Omental fat pad (tissue), 4 donors: ENCODE measurements at places on chromosomes 6 and 20.

DNA sequence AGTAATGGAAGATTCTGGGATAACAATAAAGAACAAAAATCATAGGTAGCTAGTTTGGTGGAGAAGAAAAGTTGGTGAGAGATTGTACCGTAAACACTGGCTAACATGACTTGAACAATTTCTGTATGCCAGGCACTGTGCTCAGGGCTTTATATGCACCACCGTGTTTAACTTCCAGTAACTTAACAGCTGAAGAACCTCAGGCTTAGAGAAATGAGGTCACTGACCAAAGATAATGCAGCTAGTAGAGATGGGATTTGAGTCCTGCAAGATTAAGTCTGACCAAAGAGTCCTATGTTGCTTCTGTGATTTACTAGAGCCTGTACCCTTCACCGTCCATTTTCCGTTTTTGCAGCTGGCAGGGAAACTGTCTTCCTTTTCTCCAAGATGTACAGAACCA, 2.7 kb downstream of the CSTF1 start:
- no peak for DNase-seq

- no peak for DNase-seq
Measured at GRCh38 chr20:62326559-62326958, 23.8 kb downstream of the ADRM1 start.

DNA sequence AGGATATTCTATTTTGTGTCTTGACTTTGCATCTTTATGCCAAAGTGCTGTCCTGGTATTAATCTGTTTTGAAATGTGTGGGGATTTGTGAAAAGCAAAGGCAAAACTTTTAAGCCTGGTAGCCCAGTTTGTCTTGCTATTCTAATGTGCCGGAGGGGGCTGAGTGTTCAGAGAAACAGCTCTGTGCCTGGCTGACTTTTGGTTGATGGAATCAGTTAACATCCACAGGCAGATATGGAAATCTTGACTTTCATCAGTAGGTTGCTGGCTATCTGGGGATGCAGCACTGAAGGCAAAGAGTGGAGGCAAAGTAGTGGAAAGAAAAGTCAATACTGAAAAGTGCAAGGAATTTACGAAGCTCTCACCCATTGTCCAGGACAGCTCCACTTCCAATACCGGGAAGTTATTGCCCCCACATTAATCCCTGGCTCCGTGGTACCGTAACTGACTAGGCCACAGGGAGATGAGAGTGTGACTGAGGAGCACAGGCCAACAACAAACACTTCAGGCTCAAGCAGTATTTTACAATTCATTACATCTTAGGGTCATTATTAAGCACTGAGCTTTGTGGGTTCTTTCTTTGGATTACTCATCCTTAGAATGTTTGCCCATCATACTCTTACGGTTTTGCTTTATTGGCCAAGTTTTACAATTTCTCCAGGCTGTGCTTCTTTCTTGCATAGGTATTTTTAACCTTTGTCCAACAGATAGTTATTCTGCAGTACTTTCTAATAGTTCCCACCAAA, 164.6 kb downstream of the MTFR2 start:
- DNase-seq: no peak

DNA sequence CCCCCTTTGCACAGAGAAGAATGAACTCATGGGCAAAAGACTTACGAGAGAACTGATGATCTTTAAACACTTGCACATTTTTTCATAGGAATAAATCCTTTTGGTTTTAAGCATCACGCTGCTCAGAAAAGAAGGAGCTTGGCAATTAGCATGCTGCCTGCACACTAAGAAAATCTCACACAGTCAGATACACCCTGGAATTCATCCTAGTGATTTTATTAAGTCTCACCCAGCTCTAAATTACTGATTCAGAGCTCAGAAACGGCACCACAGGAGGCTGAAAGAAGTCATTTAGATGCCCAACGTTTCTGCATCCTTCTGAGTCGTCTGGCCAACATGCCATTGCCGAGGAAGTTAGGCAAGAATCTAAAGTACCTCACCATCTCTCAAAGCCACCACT, 18.0 kb upstream of the NRSN1 start:
- no peak for DNase-seq

DNA sequence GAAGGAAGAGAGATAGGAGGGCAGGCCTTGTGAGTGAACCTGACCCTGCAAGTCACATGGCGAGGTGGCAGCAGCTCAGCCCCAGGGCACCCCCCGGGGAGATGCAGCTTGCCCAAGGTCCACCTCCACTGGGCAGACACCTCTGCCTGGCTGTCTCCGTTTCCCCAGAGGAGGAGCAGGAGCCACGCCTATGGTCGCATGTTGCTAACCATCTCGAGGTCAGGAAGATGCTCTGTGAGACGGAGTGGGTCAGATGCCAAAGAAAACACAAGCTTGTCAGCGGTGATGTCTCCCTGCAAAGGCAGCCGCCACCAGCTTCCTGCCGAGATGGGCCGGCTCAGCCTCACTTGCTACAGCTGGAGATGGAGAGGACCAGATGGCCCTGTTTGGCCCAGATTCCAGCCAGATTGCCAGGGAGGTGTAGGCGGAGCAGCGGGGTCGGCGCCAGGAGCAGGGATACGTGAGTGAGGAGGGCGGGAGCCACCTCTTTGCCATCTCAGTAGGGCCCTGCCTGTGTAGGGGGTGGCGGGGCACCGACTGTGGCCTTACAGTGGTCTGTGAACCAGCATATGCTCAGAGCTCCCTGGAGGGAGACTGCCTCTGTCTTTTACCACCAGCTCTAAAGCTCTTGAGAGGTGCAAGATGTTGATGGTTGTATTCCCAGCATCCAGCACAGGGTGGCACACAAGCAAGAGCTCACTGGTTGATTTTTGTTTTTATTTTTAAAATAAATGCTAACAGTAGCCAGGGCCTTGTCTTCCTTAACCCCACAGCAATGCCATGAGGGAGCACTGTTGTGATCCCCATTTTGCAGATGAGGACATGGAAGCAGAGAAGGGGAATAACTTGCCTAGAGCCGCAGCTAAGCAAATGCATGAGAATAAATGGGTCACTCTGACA, 42.9 kb upstream of the FAM83D start:
- DNase-seq: no peak

- DNase-seq: no peak
Measured at GRCh38 chr6:138765896-138766655, 7.5 kb upstream of the CCDC28A start.

GRCh38 chr6:90502866-90503407, 83.9 kb downstream of the MAP3K7 start:
- no peak for DNase-seq

- DNase-seq: no peak
Measured at GRCh38 chr20:8464368-8464767, 332.3 kb downstream of the PLCB1 start.

DNA sequence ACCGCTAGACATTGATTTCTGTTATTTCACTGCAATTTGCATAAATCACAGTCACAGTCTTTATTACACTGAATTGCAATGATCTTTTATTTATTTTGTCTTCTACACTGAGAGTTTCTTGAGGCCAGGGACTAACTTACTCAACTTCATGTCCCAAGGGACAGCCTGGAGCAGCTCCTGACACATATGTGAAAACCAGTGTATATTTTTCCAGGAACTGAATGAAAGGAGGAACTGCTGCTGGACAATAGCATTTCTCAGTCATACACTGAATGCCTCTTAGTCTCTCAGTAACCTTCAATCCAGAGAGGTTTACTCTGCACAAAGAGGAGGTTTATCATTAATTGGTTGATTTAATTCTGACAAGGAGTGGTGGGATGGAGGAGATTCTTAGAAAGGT, 5.9 kb downstream of the F13A1 start:
- no peak for DNase-seq

DNA sequence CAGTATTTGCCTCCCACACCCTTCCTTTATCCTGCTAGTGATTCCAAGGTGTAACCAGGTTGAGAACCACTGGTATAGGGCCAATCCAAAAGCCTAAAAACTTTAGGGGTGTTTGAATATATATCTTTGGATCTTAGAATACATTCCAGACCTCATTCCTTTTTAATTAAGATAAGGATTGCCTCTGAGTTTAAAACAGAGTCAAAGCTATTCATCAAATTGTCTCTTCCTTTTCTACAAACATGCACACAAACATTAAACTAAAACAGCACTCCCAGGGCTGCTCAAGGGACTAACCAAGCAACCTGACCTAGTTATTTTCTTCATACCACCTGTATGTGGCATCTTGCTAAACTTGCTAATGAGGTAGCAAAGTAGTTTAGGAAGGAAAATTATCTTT, 22.1 kb upstream of the COL9A1 start:
- DNase-seq: no peak

DNA sequence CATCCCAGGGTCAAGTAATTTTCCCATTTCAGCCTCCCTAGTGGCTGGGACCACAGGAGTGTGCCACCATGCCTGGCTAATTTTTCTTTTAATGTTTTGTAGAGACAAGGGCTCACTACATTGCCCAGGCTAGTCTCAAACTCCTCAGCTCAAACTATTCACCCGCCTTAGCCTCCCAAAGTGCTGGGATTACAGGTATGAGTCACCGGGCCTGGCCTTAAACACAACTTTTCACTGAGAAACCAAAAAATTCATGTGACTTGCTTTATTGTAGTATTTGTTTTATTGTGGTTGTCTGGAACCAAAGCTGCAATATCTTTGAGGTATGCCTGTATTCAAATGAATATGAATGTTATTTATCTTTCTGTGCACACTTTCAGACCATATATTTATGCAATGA, 72.2 kb downstream of the RWDD2A start:
- no peak for DNase-seq

DNA sequence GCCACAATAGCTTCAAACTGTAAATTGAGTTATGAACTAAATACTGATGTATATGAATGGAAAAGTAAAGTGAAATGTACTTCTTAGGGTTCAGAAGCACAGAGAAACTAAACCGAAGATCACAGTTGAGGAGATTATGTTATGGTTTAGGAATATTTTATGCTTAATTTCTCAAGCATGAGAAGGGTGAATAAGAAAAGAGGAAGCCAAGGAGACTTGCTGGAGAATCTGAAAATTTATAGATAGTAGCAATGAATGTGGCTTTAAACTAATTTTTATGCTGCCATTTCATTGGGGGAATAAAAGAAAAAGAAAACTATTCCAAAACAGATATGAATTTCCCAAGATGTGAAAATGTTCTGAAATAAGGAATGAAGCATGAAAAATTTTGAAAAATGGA, 5.6 kb downstream of the ANKS1A start:
- DNase-seq: no peak

DNA sequence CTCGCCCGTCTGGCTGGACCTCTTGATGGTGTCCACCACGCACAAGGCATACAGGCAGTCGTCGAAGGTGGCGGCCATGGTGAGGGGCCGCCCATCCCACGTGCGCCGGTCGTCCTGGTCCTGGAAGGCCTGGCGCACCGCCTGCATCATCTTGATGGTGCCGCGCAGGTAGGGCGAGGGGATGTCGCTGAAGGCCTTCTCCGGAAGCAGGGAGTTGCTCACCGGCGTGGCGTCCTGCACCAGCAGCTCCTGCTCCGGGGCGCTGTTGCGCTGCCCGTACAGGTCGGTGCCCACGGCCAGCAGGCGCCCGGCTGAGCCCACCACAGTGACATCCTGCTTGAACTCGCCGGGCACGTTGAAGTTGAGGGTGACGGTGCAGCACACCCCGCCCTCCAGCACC, 36.5 kb upstream of the TBC1D7 start:
- DNase-seq: no peak

DNA sequence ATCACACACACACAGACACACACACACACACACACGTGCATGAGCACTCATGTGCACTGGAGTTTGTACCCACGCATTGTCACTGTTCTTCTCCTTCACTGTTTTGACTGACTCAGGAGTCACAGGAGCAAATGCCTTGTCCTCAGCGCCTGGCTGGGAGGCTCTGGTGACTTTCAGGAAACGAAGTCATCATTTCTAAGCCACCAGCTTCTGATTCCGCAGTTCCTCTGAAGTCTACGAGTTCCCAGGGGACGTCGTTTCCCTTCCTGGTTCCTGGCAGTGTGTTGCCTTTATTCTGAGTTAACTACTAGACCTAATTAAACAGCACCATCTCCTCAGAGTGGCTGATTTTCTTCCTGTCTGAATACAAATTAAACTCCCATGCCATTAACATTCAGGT, 82.2 kb upstream of the PMEPA1 start:
- no peak for DNase-seq

DNA sequence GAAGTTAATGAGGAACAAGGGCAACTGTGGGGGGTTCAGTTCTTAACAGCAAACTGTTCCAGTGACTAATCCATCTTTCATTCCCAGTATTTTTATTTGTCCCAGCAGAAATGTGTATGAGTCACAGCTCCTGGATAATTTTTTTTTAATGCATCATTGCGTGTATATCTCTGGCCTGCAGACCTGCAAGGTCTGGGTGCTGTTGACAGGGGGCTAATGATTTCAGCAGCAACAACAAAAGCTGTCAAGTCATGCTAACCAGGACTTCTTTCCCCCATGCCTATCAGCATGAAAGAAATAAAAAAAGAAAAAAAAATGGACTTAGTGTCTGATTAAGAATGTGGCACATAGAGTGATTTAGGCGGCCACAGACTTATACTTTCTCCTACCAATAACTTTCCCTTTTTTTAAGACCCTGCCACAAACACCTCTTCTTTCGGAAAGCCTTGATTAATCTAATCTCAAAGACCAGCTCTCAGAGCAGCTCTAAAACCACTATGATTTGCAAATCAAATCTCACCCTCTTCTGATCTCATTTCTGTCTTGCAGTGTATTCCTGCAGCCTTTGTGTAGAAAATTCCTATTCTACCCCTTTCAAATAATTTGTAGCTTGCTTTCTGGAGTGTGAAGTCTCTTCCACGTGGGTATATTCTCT, 14.2 kb upstream of the PREX1 start:
- DNase-seq: no peak

DNA sequence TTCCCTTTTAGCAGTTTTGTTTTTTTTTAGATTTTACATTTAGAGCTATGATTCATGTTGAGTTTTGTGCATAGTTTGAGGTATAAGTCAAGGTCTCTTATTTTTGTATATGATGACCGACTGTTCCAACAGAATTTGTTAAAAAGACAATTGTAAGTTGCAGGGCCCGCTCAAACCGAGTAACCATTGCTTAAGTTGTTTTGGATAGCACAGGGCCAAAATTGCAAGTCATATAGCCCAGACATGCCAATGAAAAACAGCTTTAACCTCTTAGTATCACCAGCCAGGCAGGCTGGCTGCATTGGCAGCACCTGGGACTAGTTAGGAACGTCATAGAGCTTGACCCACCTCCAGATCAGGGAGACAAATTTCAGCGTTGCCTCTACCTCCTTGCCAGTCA, 47.3 kb downstream of the PFDN4 start:
- DNase-seq: no peak
